Globus pallidus (tissue), 1 donor: ENCODE measurements at places on chromosomes 2 and 18.

- no peak for DNase-seq
These were observed 158.3 kb downstream of the WDSUB1 start for GRCh38 chr2:159128191-159128590.

DNA sequence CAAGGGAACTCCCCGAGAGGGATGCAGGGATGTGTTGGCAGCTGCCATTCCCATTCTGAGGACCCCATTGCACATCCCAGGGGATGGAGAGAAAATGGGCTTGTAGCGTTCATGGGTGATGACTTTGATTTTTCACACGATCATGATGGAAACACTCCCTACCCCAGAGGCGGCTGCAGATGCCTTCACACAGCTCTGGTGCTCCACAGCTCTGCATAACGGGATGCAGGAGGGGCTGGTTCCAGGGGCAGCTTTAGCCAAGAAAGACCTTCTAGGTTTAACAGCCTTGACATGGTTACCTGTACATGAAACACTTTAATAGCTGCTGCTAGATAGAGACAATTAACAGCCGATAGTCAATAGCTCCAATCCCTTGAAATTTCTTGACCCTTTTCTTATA, 88.7 kb downstream of the TPO start:
- DNase-seq: no peak

- no peak for DNase-seq
These were observed 24.5 kb upstream of the INPP4A start for GRCh38 chr2:98419977-98420725.

- DNase-seq: no peak
These were observed 275.3 kb downstream of the CDH2 start for GRCh38 chr18:27901424-27902226.

- peak; percentile 36 for DNase-seq
These were observed 651 bp upstream of the DPYSL5 start for GRCh38 chr2:26847307-26847654.

GRCh38 chr18:10285283-10285640, 169.2 kb upstream of the APCDD1 start:
- DNase-seq: no peak

- DNase-seq: no peak
These were observed 794 bp downstream of the NOTO start for GRCh38 chr2:73203055-73203681.

DNA sequence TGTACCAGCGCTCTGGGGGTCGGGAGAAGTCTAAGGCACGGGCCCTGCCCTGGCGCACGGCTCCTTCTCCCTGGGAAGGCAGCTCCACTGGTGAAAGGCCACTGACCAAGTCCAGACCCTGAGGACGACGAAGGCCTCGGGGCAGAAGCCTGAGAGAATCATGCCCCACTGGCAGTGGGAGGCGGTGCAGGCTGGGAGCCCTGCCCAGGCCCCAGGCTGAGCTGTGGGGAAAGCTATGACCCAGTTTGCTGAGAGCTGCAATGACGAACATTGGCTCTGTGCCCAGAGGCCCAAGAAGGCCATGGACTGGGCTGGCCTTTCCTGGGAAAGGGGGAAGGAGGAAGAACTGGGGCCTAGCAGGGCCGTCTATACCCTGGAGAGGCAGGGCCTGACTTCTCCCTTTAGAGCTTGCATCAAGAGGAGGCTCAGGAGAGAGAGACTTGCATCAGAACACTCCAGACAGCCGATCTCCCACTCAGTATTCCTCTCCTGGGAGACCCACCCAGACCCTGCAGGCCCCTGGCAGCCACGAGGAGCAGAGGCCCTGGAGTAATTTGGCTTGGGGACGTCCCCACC, 32.9 kb downstream of the HS1BP3 start:
- DNase-seq: peak; percentile 98

DNA sequence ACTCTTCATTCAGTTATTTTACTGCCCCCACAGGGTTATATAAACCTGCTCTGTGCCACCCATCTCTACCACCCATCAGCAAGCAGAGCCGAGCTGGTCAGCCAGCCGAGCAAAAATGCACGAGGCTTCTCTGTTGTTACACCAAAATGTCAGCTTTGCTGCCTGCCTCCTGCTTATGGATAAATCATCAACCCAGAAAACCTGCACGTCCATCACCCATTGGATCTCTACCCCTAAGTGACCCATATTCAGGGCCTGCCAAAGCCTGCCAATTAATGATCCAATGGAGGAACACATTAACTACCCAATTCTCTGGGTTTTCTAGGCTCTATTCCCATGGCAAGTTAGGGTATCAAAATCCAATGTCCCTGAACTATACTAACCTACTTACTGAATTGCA, 365.5 kb upstream of the ACVR2A start:
- no peak for DNase-seq

- DNase-seq: no peak
These were observed 63.8 kb upstream of the GALNT3 start for GRCh38 chr2:165857876-165858275.

- no peak for DNase-seq
These were observed 29.5 kb downstream of the GLI2 start for GRCh38 chr2:120764991-120765677.

- no peak for DNase-seq
These were observed 82.8 kb upstream of the CDCA7 start for GRCh38 chr2:173271825-173272224.

DNA sequence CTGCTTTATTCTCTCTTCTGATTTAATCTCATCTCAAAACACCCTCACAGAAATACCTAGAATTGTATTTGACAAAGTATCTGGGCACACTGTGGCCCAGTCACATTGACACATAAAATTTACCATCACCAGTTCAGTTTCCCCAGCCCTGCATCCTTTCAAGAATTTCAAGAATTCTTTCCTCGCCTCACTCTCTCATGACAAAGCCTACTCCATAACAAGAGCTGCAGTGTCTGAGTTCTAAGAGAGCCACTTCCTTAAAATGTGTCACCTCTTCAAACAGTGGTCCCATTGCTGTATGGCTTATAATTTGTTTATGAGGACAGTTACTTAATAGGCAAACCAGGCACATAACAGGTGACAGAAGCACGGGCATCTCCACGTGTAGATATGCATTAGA, 90.9 kb upstream of the STK39 start:
- no peak for DNase-seq

GRCh38 chr2:177589186-177589585, 196.6 kb downstream of the AGPS start:
- no peak for DNase-seq

GRCh38 chr2:16218625-16219024, 278.3 kb downstream of the MYCN start:
- peak; percentile 35 for DNase-seq

DNA sequence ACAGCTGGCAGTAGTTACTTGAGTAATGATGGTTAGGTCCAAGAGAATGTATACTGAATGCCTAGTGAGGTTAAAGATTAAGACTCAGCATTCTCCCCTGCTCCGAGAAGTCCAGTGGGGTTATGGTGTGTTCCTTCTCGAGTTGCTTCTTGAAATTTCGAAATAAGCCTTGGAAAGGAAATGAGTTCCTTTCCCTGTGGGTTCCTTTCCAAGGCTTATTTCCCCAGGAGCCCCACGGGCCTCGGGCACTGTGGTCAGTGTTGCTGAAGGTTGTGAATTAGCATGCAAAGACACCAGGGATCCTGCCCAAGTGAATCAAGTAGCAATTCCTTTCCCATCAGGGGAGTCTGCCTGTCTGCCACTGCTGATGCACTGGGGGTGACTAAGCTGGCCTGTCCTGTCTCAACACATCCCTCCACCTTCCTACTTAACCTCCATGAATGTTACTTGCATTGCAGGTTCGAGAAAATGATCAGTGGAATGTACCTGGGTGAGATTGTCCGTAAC, 53.6 kb downstream of the HK2 start:
- DNase-seq: no peak

- no peak for DNase-seq
These were observed 47.4 kb upstream of the MTCL1 start for GRCh38 chr18:8657873-8658470.

- no peak for DNase-seq
These were observed 5.6 kb upstream of the EML4 start for GRCh38 chr2:42163444-42164045.

DNA sequence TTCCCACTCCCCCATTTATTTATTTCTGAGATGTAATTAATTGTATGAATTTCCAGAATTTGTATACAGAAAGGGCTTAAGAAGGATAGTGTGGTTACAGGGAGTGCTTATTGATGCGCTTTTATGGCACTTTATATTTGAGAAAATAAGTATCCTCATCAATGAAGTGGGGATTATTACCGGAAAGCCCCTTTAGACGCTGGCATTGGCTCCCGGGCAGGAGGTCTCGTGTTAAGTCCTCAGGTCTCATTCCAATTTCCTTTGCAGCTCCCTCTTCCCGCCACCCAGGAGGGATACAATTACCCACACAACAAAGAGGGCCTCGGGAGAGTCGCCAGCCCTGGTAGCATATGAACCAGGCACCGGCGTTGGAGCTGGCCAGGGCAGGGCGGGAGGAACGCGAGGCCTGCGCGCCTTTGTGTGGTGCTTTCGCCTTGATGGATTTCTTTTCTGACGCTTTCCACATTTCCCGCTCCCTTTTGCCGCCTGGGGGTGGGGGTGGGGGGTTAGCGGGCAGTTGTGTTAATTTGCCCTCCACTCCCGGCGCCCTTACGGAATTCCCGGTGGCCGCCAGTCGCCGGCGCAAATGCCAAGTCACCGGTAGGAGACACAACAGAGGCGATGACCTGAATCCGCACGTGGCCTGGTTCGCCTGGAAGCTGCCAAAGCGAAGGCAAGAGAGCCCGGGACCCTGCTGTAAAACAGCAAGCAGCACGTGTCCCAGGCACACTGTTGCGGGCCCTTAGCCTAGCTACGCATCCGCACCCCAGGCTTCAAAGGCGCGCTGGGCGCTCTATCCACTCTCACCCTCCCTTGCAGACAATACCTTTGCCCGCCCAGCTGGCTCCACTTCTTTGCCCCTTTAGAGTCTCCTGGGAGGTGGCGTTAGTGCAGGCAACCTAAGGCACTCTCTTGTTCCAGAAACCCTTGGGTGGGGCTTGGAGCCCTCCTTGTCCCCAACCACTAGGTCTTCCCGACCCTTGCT, 3.3 kb downstream of the GAD1 start:
- DNase-seq: no peak

- no peak for DNase-seq
These were observed 15.2 kb upstream of the TSPYL6 start for GRCh38 chr2:54271189-54271588.

- no peak for DNase-seq
These were observed 4.3 kb downstream of the AGPS start for GRCh38 chr2:177396703-177397460.

DNA sequence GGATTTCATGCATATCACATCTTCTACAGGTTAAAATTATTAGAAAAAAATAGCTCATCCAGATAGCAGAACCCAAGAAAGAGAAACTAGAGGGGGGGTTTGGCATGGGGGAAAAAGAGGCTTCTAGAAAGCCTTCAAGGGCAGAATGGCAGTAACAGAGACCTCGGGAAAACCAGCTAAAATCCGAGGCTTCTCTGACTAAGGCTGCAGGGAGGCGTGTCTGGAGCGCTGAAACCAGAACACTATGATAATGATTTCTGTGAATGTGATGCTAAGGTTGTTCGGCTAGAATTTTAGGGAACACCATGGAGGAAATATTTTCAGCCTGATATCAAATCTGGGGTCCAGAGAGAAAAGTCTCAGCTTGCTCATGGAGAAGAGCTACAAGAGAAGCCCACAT, 73.0 kb downstream of the ATP8B1 start:
- no peak for DNase-seq

DNA sequence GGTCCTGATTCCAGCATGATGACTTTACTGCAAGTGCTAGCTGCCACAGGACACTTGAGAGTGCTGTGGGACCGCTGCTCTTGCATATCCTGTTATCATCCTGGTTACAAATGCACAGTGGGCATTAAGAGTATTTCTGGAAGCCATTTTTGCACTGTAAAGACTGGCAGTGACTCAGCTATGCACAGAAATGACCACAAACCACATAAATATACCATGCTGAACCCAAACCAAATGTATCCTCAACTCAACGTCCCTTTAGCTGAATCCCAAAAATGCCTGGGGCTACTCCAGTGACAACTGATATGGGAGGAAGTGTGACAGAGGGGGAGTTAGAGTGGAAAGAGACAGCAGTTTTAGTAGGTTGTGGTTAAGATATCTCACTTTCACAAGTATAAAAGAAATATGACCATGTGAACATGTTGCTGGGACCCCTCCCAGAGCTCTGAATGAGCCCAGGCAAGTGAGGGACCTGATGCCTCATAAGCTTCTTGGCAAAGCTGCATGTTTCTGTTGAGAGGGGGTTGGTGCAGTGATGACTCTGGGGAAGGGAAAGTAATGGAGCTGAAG, 37.3 kb downstream of the RHBDD1 start:
- DNase-seq: no peak

DNA sequence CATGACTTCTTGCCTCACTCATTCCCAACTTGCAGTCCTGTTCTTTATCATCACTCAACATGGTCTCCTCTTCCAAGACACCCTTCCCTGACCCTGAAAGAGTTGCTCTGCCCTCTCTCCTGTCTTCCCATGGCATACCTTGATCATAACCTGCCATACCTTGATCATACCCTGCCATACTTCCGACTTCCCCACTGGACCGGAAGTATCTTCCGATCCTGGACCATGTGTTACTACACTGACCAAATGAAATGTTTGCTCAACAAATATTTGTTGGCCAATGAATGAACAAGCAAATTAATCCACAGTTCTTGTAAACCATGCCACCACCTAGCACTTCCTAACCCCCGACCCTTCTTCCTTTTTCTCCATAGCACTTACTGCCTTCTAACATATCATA, 60.9 kb upstream of the ZNF397 start:
- DNase-seq: no peak

- no peak for DNase-seq
These were observed 19.8 kb upstream of the SMAD4 start for GRCh38 chr18:51010218-51010617.

DNA sequence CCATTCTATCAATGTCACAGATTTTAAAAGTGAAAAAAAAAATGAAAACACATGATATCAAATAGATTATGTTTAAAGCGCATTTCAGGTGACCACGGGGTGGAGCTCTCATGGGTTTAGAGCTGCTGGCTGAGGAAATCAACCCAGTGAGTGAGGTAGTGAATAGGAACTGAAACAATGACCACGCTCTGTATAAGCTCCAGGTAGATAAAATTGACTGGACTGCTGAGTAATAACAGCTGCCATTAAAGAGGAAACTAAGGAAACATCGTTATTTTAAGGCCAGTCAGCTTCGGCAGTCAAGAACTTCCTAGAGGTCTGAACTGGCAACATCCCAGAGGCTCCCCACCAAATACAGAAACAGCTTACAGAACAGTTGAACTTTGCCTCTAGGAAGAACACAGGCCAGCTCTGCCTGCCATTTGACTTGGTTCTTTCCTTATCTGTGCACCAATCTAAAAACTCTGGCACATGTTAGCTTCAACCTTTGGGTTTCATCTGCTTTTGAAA, 185.9 kb downstream of the PDE1A start:
- peak; percentile 26 for DNase-seq

- no peak for DNase-seq
These were observed 78.7 kb downstream of the NCAPH start for GRCh38 chr2:96414161-96414710.

GRCh38 chr2:51995293-51995692, 963.4 kb upstream of the NRXN1 start:
- DNase-seq: no peak

DNA sequence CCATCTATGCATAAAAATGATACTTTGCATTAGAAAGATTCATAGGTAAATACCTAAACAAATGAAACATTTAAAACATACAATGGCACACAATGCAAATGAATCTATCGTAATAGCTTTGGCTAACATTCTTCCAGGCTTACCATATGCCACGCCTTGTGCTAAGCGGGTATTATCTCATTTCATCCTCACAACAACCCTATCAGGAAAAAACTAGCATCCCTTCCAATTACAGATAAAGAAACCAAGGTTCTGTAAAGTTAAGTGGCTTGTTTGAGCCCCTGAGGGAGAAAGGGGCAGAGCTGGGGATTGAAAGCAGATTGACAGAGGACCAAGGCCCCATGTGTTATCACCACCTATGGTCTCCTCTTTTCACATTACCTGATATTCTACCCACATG, 145.4 kb upstream of the ETAA1 start:
- no peak for DNase-seq
